Panc1 (cell line): ENCODE measurements at places on chromosomes 12 and 14. TPM values are rescaled to one million over a fixed set of nuclear protein-coding genes. Genes with fewer than 3 reads are reported as not detected.

DNA sequence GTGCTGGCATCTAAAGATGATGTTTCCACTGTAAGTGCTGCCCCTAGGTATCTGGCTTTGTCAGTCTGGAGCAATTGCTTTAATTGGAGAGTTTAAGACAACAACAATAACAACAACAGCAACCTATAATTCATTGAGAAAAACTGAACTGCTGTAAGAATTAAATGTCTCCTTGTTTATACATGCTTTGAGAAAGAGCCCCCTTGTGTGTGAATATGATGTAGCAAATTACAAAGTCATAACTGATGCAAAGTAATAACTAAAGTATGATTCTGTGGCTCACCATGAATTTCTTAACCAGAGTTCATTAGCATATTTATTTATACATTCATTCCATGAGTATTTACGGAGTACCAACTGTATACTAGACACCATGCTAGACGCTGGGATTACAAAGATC is 59.2 kb upstream of the PRIMA1 start:
- no peaks in the 10 kb centered on the region for H3K36me3 ChIP-seq
- peaks cover 9% of the 10 kb centered on the region for H3K27me3 ChIP-seq
- no peak overlapping the region for H3K4me3 ChIP-seq
- DNase-seq: no peak

GRCh38 chr12:55818140-55818728 is 393 bp downstream of the ORMDL2 start:
- peaks cover 37% of the 10 kb centered on the region for H3K36me3 ChIP-seq
- H3K27ac ChIP-seq: peak overlapping the region; percentile 89
- no peak for DNase-seq

Gene DEPDC4
- total RNA-seq: 2.6 TPM

GRCh38 chr14:102593825-102594137 is 1.3 kb downstream of the RCOR1 start:
- no peaks in the 10 kb centered on the region for H3K27me3 ChIP-seq
- peak overlapping the region; percentile 76 for H3K4me3 ChIP-seq
- peak overlapping the region; percentile 32 for H3K27ac ChIP-seq

DNA sequence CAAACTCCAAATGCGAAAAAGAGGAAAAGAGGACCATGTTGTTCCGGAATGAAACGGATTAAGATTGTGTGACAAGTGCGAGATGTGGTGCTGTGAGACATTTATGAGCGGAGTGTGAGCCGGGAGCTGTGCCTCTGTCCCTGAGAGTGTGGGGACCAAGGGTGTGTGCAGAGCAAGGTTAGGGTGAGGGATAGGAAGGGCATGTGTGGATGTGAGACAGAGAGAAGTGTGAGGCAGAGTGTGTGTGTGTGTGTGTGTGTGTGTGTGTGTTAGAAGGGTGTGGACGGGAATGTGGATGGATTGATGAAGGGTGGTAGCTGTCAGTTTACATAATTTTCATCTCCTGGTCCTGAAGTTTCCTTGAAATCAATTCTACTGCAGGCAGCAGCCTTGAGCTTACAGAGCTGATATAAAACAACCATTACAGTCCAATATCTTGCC is 4.3 kb upstream of the OTX2 start:
- no peak overlapping the region for H3K27ac ChIP-seq
- no peak overlapping the region for H3K4me3 ChIP-seq
- no peaks in the 10 kb centered on the region for H3K36me3 ChIP-seq
- no peak for DNase-seq
- H3K27me3 ChIP-seq: peaks cover 26% of the 10 kb centered on the region

- no peaks in the 10 kb centered on the region for H3K36me3 ChIP-seq
- no peak overlapping the region for H3K4me3 ChIP-seq
- no peak overlapping the region for H3K27ac ChIP-seq
- no peaks in the 10 kb centered on the region for H3K4me1 ChIP-seq
- DNase-seq: no peak
Observed at GRCh38 chr12:88472248-88472647, 108.0 kb downstream of the KITLG start.

DNA sequence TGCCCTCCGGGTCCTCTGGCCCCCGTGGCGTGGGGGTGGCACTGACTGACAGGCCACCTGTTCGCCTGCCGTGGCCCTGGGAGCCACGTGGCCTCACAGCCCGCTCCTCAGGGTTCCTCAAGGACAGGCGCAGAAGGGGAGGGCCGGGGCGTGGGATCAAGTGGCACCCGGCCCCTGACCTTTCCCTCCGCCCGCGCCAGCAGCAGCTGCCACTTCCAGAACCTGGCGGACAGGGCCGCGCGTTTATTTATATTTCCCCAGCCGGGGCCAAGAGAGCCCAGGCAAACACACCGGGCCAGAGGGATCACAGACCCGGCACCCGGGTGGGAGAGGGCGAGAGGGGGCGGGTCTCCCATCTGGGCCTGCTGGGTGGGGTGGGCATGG is 92.6 kb downstream of the RFLNA start:
- H3K4me3 ChIP-seq: peak overlapping the region; percentile 86
- H3K27me3 ChIP-seq: no peaks in the 10 kb centered on the region
- H3K4me1 ChIP-seq: peaks cover 73% of the 10 kb centered on the region
- no peak for DNase-seq

Gene CLEC1B
- not detected for total RNA-seq

GRCh38 chr14:37641117-37641516 is 45.7 kb downstream of the TTC6 start:
- no peak overlapping the region for H3K27ac ChIP-seq
- DNase-seq: no peak
- no peaks in the 10 kb centered on the region for H3K27me3 ChIP-seq
- no peak overlapping the region for H3K4me3 ChIP-seq
- no peaks in the 10 kb centered on the region for H3K4me1 ChIP-seq

GRCh38 chr14:94177806-94178205 is 3.7 kb downstream of the PPP4R4 start:
- peaks cover 4% of the 10 kb centered on the region for H3K4me1 ChIP-seq
- no peak for DNase-seq
- H3K36me3 ChIP-seq: no peaks in the 10 kb centered on the region; the same call in 1 of the 2 replicates

Gene KRT80
- 51.5 TPM for total RNA-seq

DNA sequence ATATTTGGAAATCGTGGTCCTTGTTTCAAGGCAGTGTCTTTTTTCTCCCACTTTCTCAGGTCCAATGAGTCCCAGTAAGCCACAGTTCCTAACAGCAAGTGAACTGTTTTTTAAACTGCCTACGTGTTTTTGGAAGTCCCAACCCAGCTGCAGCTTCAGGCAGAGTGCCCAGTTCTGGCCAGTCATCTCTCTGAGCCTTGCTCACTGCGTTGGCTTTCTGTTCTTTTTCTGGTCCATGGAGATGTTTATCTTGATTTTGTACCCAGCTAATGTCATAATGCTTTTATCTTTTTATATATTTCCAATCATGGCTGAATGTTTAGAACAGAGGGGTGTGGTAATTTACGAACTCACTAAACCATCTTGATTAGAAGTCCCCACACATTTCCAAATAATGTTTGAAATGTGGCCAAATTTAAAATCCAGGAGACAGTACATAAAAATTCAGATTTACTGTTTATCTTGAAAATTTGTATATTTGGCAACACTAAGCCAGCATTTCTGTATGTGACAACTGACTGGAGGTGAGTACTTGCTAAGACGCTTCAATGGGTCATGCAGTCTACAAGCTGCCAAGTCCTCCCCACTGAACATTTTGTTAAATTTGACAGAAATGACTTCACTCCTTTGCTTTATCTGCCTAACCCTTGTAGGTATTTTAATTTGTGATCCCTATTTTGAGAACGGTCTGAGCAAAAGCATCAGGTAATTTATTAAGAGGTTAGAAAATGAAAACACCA is 46.1 kb upstream of the OTOGL start:
- no peak overlapping the region for H3K4me3 ChIP-seq
- H3K27me3 ChIP-seq: no peaks in the 10 kb centered on the region
- H3K27ac ChIP-seq: no peak overlapping the region
- H3K4me1 ChIP-seq: no peaks in the 10 kb centered on the region
- no peak for DNase-seq

DNA sequence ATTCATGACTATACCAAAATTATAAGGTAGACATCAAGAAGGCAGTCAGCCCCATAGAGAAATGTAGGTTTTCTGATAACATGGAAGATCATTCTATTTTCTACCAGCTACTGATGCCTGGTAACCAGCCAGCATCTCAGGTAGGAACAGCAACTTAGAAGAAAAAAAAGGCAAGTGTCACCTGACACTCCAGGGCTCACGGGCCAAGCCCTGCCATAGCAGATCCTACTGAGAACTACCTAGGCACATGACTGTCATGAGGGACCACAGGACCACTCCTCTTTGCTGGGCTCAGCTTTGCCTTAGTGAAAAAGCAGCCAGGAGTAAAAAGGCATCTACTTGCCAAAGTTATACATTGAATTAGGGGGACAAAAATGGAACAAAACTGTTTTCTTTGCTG is 33.4 kb downstream of the CORO1C start:
- H3K27ac ChIP-seq: no peak overlapping the region
- H3K4me1 ChIP-seq: peaks cover 8% of the 10 kb centered on the region; the same call in 1 of the 2 replicates
- H3K36me3 ChIP-seq: peaks cover 22% of the 10 kb centered on the region; the same call in 1 of the 2 replicates
- no peak for DNase-seq

Gene FOXA1
- total RNA-seq: 8.7 TPM
